ENCODE measurements at places on chromosomes 11 and 22.
A peak's percentile ranks its signal among the peaks of the same experiment; 100 is the strongest.

DNA sequence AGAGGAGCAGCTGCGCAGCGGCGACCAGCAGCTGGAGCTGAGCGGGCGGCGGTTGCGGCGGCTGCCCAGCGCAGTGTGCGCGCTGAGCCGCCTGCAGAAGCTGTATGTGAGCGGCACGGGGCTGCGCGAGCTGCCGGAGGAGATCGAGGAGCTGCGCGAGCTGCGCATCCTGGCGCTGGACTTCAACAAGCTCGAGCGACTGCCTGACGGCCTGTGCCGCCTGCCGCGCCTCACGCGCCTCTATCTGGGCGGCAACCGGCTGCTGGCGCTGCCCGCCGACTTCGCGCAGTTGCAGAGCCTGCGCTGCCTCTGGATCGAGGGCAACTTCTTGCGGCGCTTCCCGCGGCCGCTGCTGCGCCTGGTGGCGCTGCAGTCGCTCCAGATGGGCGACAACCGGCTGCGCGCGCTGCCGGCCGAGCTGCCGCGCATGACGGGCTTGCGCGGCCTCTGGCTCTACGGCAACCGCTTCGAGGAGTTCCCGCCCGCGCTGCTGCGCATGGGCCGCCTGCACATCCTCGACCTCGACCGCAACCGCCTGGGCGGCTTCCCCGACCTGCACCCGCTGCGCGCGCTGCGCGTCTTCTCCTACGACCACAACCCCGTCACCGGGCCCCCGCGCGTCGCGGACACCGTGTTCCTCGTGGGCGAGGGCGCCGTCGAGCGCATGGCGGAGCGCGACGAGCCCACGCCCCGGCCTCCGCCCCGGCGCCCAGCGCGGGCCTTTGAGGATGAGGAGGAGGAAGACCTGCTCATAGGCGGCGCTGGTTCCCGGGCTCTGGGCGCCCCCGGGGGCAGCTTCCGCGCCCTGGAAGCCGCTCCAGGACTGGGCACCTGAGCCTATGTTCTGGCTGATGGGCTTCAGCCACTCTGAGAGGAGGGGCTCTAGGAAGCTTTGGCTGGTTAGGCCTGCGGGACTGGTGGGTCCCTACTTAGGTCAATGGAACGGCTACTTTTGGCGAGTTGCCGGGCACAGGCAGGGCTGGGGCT is 787 bp downstream of the LRRC10B start:
- DNase-seq = peak; percentile 27

- DNase-seq = no peak
These were observed 36.3 kb upstream of the LRRC10B start for GRCh38 chr11:61472282-61472681.

DNA sequence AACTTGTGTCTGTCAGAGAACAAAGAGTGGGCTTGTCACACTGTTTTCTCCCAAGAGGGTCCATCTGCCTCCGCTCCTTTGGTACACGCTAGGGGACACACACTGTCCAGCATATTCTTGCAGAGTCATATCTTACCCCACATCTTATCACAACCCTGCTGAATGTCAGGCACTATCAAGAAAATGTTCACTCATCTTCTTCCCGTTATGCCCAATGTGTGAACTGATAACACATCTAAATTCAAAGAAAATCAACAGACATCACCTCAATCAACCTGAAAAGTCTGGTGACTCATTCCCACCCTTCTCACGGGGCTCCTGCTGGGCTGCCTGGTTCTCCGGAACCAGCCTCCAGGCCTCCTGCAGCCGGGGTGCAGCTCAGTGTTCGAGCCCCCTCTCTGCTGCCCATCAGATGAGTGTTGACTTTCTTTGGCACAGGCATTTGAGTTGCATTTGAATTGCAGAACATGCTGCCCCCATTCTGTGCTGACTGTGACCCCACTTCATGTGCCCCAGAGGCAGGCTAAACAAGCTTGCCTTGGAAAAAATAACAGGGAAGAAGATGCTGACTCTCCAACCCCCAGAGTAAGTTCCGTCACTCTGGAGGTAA is 19.4 kb downstream of the GRAP2 start:
- peak; percentile 45 for DNase-seq

GRCh38 chr22:37298748-37299495 is 16.6 kb downstream of the CYTH4 start:
- DNase-seq = no peak

DNA sequence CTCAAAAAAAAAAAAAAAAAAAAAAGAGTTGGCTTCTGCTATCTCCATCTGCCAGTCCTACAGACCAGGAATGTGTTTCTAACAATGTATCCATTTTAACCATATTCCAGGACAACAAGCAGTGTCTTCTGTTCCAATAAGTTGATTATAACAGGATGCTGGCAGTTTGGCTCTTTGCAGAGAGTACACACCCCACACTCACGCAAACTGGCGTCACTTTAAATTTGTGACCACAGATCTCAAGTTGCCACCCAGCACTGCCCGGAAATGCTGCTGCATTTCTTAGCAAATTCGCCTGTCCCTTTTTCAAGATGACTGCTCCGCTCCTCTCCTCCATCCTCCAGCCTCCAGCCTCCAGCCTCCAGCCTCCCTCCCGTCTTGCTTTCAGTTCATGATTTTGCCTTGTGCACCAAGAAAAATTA is 44.3 kb downstream of the SCGB1A1 start:
- no peak for DNase-seq
